Activated gamma-delta T cell treated with Interleukin-2 at 50 U/mL for 16 hours (primary cell): ENCODE measurements at places on chromosomes 7 and 10.

GRCh38 chr10:47207281-47207615 lies 92.7 kb upstream of the GDF10 start:
- no peak for DNase-seq

- no peak for DNase-seq
Observed at GRCh38 chr7:139131601-139132041, 22.1 kb upstream of the ZC3HAV1 start.

DNA sequence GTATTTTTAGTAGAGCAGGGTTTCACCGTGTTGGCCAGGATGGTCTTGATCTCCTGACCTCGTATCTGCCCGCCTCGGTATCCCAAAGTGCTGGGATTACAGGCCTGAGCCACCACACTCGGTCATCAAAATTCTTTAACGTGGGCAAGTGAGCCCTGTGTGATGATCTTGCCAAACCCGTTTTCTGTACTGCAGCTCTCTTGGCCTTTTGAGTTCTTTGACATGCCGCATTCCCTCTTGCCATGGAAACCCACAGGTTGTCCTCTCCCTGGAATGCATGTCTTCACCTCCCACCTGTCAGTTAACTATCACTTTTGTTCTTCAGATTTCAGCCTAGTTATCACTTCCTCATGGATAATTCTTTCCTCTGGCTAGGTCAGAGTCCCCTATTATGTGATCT lies 5.0 kb downstream of the NUP205 start:
- DNase-seq: no peak

GRCh38 chr7:7895004-7895650 lies 73.5 kb upstream of the GLCCI1 start:
- DNase-seq: no peak

GRCh38 chr7:139618482-139619366 lies 95.2 kb downstream of the CLEC2L start:
- peak; percentile 45 for DNase-seq

GRCh38 chr10:126270111-126270510 lies 118.2 kb downstream of the ADAM12 start:
- no peak for DNase-seq

DNA sequence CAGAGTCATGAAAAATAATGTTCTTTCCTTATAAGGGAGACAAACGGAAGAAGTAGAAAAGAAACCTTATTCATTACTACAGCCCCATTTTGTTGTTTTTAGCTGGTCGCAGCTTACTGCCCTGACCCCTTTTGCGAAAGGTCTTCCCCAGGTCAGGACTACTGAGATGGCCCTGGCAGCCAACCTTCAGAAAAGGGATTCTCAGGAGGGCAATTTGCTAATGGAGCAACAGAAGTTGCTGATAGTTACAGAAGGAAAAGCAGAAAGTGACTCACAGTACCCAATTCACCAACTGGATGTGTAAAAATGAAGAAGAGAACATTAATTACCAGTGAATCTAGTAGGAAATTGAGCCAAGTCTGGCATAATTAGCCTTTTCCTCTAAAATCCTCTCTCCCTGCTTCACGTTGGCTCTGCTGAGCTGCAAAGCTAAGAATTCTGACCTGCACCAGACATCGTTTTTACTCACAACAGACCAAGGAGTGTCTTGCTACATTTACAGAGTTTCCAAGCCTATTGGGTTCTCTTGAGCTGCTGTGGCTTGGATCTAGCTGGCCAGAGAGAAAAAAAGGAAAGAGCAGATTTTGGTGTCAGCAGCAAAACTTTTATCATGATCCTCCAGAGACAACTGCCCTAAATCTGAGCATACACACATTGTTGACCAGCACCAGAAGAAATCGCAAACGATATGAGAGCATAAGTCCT lies 499.9 kb upstream of the FZD8 start:
- no peak for DNase-seq

DNA sequence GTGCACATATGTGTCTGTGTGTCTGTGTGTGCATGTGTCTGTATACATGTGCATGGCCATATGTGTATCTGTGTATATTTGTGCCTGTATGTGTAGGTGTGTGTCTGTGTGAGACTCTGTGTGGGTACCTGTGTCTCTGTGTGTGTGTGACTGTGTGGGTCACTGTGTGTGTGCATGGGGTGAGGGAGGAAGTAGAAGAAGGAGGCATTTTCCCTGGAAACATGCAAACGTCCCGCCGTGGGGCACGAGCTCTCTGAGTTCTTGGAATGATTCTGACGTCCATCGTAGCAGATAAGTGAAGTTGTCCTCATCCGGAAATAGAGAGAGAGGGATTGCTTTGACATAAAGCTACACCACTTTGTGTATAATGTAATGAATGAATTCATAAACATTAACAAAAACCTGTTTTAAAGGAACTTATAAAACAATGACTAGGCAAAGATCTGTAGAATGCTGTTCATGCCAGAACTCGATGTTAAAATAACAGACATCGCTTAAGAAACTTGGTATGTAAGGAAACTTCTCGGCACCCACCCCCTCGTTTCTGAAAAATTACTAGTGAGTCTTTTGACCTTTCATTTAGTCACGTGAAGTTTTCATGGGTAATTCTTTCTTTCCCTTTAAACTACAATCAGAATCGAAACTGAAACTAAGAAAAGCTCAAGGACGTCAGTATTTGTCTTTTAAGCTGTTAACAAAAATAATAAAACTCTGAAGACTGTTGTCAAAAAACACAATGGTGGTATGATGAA lies 43.6 kb upstream of the KLF6 start:
- no peak for DNase-seq

DNA sequence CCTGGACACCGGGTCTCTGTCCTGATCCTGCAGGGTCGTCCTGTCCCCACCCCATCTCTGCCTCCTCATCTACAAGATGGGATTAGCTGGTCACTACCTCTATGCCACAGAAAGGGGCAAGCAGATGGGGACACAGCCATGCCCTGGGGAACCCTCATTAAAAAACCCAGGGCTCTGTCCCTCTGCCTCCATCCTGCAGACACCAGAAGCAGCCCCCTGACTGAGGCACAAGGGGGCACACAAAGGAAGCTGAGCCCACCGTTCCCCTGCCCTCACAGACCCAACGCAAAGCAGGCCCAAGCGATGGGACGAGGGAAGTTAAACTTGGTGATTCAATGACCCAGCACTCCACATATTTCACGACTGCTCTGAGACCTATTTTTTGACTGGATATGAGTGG lies 142.4 kb downstream of the TCERG1L start:
- no peak for DNase-seq

DNA sequence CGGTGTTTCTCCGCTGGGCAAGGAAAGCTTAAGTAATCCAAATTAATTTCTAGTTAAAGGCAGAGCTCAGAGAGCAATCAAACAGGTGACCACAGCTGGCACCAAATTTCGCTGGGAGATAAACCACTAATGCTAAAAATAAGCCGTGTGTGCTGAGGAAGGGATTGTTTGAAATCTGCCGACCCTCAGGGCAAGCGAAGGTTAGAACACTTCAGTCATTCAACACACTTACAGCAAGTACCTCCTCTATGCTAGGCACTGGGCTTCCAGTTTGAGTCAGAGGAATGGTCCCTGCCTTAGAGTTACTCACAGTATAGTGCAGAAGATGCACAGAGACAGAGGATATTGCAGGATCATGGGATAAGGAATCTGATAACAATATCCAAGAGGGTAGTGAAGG lies 467.9 kb upstream of the PODXL start:
- DNase-seq: no peak

GRCh38 chr10:99770408-99771045 lies 11.9 kb upstream of the ABCC2 start:
- no peak for DNase-seq

DNA sequence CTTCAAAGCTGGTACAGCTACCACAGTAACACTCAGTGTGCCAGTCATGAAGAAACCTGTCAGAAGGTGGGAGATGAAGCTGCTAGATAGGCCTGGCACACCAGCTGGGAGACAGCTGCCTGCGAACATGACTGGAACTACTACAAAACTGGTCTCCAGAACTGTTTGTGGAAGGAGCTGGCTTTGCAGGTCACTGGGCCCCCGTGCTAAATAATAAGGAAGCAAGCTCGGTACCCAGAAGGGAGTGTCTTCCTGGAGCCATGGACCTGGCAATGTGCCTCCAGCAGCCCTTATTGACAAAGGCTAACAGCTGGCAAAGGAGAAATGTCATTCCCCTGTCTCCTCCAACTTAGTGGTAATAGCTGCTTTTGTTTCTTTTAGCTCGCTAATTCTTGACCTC lies 1217.6 kb upstream of the LRRN3 start:
- DNase-seq: no peak

DNA sequence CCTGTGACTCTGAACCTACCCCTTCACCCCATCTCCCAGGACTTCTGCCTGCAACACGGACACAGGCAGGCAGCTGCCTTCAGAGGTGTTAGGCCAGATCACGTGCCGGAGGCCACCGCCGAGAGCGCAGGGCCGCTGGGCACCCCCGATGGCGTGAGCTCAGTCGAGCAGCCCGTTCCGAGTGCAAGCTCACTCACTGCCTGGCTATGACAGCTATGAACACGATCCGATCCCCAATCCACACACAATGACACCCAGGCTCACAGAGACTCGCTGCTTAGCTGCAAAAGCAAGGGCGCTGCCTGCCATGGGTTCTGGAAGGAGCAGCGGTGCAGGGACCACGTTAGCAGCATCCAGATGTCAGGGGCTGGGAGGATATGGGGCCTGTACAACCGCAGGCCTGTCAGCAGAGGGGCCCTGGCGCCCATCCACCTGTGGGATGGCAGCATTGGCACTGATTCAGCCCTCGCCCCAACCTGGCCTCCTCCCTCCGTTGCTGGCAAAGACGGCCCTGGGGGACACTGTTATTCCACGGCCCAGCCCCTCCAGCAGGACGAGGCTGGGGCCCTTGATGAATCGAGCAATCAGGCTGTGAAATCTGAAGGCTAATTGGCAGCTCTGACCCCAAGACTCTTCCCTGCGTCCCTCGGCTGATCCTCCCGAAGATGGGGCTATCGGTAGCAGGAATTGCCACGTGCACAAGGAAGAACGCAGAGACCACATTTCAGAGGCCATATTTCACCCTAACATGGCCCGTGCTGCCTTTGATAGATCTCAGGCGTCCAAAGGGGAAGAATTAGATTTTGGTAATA lies 230.1 kb downstream of the ELFN1 start:
- no peak for DNase-seq

DNA sequence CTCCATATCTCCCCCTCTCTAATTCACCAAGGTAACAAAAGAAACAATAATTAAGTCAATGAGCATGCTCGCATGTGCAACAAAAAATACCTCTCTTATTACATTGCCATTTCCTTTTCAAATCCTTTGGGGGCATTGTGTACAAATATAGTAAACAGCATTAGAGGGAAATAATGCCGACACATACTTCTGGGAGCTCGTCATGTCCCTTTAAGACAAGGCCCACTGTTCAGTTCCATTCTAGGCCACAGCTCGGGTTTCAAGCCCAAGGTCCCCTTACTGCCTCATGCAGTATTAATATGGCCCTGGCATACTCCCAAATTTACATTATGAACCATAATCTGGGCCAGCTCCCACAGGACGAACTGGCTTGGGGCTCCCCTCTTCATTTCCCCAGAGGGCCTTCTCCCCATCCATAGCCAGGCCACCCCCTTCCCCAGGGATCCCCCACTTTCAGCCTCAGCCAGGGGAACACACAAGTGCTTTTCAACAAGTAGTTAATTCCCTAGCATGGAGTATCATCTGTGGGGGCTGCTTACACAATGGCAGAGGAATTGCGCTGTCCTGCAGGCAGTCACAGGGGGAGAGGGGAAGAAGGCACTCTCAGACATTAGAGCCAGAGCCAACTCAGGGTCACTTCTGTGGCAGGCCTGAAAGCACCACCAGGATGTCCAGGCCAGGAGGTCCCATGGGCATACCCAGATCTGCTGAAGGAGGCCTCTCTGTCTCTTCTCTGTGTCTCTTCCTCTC lies 110.6 kb downstream of the KCNMA1 start:
- DNase-seq: no peak

DNA sequence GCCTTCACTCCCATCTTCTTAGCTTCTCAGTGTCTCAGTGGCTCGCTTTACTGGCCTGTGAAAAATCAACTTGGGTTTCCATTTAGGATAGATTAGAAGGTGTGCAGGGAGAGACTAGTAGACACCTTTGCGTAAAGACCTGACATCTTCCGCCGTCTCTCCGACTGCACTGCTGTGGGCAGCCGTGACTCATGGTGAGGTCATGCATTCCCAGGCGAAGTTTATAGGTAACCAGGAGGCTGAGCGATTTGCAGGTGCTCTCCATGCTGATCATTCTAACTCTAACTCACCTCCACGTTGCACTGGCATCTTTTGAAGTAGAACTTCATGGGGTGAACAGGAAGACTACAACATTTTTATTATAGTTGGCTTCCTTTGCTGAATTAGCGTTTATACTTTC lies 68.0 kb upstream of the ZNF438 start:
- DNase-seq: no peak

GRCh38 chr10:68982389-68982788 lies 6.2 kb upstream of the KIFBP start:
- no peak for DNase-seq

GRCh38 chr7:151178831-151179230 lies 8.2 kb downstream of the ASB10 start:
- no peak for DNase-seq

DNA sequence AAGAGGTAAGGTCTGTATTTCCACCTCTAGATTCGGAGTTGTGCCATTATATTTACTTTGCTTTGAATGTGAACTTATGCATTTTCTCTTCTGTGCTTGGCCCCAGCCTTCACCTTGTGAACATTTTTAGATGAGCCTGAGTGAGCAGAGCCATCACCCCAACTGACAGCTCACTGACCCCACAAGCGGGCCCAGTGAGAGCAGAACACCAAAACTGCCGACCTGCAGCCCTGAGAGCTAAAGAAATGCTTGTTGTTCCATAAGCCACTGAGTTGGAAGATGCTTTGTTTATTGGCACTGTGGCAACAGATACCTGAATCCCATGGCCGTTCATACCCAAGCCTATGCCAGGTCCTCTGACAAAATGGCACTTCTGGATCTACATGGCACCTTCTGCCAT lies 37.8 kb downstream of the C10orf90 start:
- DNase-seq: no peak

- DNase-seq: no peak
Observed at GRCh38 chr10:22962817-22963216, 35.0 kb downstream of the ARMC3 start.

GRCh38 chr7:92615861-92616260 lies 25.7 kb upstream of the FAM133B start:
- no peak for DNase-seq

DNA sequence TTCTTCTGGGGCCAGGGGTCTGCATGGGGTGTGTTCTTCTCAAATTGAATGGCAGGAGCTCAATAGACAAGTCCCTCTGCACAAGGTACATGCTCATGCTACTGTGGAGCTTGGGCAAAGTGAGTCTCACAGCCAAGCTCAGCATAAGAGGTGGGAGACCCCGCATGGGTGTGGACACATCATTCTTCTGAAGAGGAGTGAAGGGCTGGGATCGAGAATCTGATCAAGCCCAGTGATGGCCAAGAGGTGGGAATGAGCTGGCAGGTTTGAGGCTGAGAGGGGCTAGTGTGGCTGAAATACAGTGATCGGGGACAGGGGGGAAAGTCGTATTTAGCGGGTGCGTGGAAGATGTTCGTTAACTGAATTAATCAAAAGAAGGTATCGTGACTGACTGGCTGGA lies 32.6 kb downstream of the CDH23 start:
- DNase-seq: no peak
